ENCODE measurements at places on chromosomes 1 and 21. TPM values are rescaled to one million over a fixed set of nuclear protein-coding genes. Genes with fewer than 3 reads are reported as not detected.

- no peak for DNase-seq
Measured at GRCh38 chr1:17833661-17834501, 78.7 kb downstream of the ACTL8 start.

DNA sequence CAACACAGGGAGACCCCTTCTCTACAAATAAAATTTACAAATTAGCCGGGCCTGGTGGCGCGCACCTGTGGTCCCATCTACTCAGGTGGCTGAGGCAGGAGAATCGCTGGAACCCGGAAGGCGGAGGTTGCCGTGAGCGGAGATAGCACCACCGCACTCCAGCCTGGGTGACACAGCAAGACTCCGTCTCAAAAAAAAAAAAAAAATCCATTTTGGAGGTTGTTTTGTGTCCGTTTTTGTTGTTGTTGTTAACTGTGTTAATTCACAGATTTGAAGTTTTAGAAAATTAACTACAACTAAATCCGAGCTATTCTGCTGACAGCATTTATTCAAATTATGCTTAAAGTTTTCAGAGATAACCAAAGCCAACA lies 618 bp downstream of the CLCC1 start:
- peak; percentile 63 for DNase-seq

GRCh38 chr1:39729030-39729429 lies 9.7 kb upstream of the PPIE start:
- no peak for DNase-seq

DNA sequence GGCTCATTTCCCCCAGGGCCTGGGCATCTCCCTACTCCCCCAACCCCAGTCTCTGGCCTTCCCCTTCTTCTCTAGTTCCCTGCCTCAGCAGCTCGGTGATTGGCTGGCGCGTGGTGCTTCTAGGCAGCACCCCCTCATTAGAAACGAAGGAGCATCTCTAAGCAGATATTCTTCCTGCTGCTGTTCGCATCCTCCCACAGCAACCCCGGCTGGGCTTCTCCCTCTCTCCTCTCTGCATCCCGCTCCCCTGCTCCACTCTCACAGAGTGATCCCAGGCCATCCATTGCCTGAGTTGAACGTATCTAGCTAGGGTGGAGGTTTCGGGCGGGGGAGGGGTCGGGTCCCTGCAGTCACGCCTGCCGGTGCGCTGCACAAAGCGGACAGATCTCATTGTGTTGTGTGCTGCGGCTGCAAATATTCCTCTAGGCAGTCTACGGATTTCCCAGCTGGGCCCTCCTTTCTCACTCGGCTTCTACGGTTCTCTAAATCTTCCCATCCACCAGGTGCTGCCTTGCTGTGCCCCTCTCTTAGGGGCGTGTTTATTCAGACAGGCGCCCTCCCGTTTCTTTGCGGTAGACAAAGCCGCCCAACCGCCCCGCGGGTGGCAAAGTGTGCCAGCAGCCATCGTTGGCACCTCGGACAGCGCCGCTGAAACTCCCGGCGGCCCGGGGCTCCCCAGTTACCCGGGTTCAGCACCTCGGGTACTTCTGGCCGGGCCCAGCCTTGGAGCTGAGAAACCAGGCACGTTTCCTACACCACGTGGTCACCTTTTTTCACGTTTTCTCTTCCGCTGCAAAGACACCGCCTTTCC lies 2.2 kb downstream of the CACNA1E start:
- DNase-seq: no peak

GRCh38 chr21:36174780-36175179 lies 18.2 kb downstream of the DOP1B start:
- no peak for DNase-seq

GBP1 gene
- 1.8 TPM for total RNA-seq

GRCh38 chr1:109994654-109995053 lies 10.1 kb downstream of the AHCYL1 start:
- DNase-seq: no peak

All from HT-29 (cell line).